Femur (tissue), 1 donor: ENCODE measurements at places on chromosomes 5 and 9.

DNA sequence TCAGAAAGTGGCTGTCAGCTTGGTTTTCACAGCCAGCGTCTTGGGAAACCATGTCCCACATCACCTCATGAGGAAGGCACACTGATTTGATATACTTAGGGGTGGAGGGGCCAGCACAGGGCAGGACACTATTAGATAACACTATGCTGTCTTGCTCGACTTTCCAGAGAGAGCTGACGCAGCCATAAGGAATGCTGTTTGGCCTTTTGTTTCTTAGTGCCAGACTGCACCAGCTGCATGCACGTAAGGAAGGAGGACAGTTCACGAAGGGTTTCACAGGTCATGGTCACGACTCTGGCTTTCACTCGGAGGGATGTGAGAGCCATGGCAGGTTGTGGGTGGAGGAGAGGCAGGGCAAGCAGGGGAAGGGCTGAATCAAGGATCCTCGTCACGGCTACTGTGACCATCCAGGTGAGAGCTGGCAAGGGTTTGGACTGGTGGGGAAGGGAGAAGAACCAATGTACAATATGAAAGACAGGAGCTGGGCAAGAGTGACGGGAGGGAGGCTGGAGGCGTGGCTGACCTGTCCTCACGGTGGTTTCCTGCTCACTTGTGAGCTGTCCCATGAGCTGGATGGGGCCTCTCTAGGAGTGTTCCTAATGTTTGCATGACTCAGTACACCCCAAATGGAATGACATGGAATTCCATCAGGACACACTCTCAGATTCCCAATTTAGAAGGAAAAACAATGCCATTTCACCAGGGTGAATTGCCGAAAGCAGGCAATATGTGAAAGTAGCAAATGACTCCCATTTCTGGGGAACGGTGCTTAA, 61.7 kb downstream of the OTULIN start:
- no peak for DNase-seq

GRCh38 chr5:128053291-128053954, 30.1 kb upstream of the SLC12A2 start:
- DNase-seq = no peak

DNA sequence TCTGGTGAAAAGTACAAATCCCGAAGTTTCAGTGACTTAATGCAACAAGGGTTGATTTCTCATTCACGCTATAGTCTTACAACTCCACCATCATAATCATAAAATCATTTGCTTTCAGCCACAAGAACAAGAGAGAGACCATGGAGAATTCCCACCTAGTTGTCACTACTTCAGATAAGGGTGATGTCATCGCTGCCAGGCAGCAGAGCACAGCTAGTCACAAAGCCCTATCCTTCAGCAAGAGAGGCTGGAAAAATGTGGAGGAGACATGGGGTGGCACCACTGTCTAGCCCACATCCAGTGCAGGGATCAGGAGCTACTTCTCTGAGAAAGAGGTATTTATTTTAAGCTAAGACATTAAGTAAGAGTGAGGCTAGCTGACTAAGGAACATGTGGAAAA, 356.1 kb downstream of the YTHDC2 start:
- no peak for DNase-seq

- no peak for DNase-seq
Observed at GRCh38 chr5:148902478-148902877, 76.1 kb downstream of the ADRB2 start.

DNA sequence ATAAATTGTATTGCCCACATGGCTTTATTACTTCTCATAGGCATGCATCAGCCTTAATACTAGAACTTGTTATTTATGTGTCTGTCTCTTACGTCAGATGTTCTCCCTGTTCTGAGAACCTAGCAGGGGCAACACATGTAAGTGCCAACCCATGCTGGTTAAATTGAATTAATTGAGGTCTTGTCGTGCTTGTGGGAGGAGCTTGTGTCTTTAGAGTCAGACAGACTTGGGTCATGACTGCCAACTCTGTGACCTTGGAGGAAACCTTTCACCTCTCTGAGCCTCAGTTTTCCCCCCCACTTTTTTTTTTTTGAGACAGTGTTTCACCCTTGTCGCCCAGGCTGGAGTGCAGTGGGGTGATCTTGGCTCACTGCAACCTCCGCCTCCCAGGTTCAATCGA, 2.2 kb upstream of the MEGF9 start:
- no peak for DNase-seq

GRCh38 chr9:32884482-32884881, 101.1 kb downstream of the TMEM215 start:
- no peak for DNase-seq

DNA sequence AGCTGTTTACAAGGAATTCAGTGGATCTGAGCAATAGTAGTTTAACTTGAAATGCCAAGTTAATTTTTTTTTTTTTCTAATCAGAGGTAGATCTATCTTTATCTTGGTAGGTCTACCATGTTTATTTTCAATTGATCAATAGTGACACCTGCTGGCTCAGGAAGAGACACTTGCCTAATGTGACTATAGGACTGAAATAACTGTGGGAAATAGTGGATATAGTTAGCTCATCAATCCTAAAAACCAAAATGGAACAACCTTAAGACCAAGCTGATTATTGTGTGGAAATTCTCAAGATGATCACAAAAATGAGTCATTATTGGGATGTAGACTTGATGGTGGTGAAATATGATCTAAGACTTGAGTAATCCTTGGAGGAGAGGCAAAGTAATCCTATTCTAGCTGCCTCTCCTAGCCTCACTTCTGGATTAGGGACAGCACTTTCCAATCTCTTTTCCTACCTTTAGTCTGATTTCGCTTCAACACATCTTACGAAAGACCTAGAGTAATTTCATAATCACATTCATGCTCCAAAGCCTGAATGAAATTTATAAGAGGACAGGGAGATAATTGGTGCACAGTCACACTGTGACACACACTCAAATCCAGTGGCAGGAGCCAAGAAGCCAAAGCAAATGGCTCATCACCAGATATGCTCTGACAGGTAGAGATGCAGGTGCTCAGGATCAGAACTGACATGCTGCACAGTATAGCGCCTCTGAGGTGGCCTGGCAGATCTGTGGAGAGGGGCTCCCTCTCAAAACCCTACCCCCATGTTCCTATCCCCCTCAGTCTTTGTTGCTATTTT, 156.3 kb downstream of the HMHB1 start:
- DNase-seq = no peak

- peak; percentile 88 for DNase-seq
Observed at GRCh38 chr9:127943731-127944144, 6.1 kb upstream of the DPM2 start.
